ENCODE measurements at places on chromosomes 11 and 22. TPM values are rescaled to one million over a fixed set of nuclear protein-coding genes. Genes with fewer than 3 reads are reported as not detected.

DNA sequence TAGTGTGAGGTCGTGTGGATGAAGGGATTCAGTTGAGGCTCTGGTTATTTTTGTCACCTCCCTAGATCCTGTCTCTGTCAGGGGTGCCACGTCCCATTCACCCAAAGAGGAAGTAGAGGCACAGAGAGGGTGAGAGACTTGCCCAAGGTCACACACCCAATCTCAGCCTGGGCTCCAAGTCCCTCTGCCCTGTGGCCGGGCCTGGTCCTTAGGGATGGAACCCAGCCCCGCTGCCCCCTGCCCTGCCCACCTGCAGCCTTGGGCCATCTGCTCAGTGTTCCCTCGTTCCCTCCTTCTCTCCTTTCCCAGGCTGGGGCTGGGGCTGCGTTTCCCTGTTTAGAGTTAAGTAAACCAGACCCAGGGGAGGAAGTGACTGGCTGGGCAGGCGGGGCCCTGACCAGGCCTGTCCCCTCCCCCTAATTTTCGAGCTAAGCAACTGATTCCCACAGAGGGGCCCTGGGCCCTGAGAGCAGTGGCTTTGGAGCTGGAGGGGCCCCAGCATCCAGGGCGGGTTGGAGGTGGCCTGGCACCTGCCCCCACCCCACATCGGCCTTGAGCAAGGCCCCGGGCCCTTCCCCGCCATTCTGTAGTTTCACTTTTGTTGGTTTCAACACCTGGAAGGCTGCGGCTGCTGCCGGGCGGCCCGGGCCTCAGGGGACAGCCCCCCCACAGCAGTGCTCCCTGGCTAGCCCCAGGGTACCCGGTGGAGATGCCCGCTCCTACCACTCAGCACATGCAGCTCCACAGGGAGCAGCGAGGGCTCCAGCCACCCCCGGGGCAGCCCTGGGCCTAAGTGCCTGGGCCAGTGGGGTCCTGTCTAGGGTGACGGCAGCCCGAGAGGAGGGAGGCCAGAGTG, 1.5 kb downstream of the TCIRG1 start:
- DNase-seq: peak; percentile 90

The GVQW3 gene
- 6.6 TPM for total RNA-seq

GRCh38 chr11:5153574-5154431, 754 bp downstream of the OR52A1 start:
- no peak for DNase-seq

DNA sequence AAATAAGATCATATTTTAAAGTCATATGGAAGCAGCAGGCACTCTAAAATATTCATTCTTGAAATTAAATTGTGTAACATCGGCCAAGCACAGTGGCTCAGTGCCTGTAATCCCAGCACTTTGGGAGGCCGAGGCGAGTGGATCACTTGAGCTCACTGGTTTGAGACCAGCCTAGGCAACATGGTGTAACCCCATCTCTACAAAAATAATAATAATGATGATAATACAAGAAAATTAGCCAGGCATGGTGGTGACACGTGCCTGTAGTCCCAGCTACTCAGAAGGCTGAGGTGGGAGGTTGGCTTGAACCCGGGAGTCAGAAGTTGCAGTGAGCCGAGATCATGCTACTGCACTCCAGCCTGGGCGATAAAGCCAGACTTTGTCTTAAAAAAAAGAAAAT, 77.4 kb downstream of the TRIM29 start:
- DNase-seq: no peak

- DNase-seq: no peak
These were observed 35.4 kb downstream of the SLC1A2 start for GRCh38 chr11:35383953-35384352.

The MUC15 gene
- total RNA-seq: not detected

DNA sequence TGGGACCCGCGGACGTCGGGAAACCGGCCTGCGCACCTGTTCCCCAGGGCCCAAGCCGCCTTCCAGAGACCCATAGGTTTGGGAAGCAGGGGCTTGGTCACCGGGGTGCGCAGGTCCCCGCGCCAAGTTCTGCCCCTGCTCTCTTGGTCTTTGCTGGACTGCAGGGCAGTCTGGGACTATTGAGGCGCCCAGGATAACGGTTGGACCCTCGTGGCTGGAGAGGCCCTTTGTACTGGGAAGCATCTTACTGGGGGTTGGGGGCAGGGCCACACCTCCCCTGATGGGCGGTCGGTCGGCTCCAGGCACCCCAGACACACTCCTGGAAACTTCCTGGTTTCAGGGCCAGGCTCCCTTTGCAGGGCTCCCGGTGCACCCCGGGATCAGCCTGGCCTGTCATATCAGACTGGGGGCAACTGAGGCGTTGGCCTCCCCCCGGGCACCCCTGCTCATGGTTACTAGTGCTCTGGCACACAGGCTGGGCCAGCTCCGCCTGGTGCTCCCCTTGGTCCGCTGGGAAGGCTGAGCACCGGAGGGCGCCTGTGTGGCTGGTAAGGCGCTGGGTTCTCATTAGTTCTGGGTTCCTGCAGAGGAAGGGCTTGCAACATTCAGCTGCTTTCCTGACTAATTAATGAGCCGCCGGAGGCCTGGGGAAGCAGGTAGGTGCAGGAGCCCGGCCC, 1250.5 kb downstream of the BRD1 start:
- DNase-seq: peak; percentile 63

- DNase-seq: no peak
These were observed 21.0 kb downstream of the SLC22A12 start for GRCh38 chr11:64611869-64612646.

DNA sequence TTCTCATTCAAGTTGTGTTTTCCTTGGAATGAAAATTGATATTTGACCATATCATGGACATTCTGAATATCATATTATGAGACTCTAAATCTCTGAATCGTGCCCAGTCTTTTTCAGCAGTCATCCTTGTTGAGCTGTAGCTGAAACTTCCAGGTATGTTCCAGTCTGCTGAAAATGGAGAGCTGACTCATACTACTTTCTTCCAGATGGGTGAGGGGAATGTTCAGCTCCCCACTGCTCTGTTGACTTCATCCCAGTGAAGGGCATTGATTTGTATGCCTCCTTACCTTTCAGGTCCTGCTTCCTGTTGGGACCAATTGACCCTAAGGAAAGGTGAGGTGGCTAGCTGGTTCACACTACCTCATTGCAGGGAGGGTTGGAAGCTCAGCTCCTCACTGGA, 3.5 kb downstream of the OR5P2 start:
- no peak for DNase-seq

DNA sequence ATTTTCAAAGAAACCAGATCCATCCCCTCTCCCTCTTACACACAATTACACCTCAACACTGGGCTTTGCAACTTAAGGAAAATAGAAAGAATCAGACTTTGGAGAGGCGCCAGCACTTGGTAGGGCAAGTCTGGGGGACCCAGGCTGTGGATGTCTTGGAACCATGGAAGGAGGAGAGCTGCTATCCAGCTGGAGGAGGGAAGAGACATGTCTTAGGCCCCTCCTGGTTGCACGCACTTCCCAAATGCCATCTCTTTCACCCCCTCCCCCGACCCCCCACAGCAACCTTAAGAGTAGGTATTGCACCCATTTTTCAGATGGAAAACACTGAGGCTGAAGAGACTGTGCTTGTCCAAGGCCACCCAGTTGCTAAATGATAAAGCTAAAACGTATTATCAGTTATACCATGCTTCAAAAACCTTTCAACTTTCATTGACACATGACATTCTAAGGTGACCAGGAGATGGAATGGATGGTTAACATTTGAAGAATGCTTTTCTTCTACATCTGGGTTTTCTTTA, 3.9 kb downstream of the TIMP3 start:
- no peak for DNase-seq

The MLC1 gene
- 0.18 TPM for total RNA-seq

- DNase-seq: peak; percentile 82
These were observed 45.6 kb upstream of the TENM4 start for GRCh38 chr11:79486242-79486984.

DNA sequence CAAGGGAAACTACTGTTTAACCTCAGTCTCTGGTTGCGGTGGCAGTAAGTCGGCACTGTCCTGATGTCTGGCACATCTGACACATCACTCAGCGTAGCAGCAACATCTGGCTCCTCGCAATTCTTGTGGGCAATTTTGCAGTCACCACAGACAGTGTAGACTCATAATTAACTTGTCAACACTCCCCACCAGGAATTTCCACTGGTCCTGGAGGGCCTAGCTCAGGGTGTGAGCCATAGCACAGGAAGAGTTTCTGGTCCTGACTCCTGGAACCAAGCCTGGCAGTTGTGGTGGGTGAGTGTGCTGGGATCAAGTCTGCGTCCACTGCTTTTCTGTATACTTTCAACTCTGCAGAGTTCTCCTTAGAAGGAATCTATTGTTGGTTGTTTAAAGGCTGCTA, 209.7 kb downstream of the SNX19 start:
- DNase-seq: peak; percentile 15

The C11orf52 gene
- 3.7 TPM for total RNA-seq

The UBXN1 gene
- 101 TPM for total RNA-seq

DNA sequence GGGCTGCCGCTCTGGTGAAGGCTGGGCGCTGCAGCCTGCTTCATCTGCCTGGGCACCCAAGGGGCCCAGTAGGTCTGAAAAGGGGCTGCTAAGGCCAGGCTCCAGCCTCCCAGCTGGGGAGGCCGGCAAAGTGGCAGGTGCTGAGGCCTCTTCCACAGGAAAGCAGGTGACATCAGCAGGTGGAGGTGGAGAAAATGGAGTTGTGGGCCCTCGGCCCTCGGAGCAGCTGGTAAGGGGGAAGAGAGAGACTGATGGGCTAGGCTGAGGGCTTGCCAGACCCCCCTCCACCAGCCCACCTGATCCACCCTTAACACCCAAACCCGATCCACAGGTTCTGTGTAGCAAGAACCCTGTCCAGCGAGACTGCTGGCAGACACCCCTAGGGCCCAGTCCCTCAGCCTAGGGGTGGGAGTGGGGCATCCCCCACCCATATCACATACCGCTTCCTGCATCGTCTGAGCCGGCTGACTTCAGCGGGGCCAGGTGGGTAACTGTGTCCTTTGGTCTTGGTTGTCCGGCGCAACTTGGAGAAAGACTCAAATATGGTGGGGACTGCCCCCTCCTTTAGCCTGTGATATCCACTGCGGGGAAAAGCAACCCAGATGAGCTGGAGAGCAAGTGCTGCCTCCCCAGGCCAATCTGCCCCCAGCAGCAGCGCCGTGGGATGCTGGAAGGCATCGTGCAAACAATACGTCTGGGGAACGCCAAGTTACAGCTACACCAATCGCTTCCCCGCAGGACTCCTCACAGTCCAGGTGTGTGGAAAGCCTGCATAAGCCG, 1.5 kb downstream of the THAP7 start:
- DNase-seq: no peak

DNA sequence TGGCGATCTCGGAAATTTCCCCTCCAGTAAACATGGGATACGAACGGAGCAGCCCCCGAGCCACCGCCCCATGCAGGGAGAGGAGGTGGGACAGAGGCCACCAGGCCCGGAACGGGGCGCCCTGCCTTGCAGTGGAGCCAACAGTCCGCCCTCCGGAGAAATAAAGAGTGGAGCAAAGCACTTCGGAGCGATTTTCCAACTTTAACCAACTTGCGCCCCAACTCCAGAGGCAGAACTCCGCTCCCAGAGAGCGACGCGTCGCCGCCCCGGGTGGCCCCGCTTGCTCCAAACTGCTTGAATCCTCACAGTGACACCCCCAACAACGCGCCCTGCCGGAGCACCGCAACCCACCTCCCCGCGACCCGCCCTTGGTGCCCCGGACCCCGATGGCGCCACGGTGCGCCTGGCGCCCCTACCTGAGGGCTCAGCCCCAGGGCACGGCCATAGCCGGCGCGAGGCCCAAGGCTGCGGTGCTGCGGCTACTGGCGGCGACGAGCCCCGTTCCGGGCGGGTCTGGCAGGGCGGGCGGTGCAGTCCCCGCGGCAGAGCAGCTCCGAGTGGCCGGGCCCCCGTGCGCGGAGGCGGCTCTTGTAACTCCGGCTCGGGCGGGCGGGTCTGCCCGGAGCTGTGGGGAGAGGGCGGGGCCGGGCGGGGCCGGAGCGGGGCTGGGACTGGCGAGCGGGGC, at the start of gene AHNAK:
Gene AHNAK (minus strand): TSS at position 563 of the 685 bp plus-strand sequence. CDS start 10,708 bp downstream, outside the sequence.
- DNase-seq: peak; percentile 90

DNA sequence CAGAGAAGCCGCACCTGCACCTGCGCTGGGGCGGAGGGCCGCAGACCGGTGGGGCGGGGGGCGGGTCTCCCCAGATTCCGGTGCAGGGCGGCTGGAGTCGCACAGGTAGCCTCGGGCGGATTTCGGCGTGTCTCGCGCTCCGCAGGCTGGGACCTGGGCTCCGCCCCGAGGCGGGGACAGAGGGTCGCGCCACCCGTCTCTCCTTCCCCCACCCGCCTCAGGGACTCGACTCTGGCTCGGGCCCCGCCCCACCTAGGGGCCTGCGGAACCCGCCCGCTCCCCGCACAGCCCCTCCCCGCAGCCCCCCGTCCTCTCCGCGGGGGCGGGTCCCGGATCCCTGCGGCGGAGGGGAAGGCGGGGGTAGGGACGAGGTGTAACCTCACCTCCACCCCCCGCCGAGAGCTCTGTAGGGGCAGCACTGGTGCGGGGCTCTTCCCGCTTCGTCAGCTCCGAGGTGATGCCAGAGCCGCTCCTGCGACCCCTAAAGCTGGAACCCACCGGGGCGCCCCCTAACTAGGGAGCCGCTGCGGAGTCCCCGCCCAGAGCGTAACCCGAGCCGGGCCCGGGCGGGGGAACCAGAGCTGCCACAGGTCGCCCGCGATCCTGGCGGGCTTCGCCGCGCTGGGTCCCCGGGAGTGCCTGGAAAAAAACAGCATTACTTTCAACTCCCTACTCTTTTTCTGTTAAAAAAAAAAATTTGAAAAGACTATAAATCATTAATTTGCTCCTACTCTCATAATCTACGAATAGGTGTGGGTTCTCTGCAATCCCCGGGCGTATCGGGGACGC, at the start of gene SLC29A2:
Gene SLC29A2 (minus strand): TSS at position 134 of the 789 bp plus-strand sequence. CDS start 169 bp downstream, outside the sequence.
- DNase-seq: peak; percentile 97

- DNase-seq: no peak
These were observed 335 bp downstream of the TMEM138 start for GRCh38 chr11:61362542-61362875.

The PTPN5 gene
- total RNA-seq: 27.6 TPM

DNA sequence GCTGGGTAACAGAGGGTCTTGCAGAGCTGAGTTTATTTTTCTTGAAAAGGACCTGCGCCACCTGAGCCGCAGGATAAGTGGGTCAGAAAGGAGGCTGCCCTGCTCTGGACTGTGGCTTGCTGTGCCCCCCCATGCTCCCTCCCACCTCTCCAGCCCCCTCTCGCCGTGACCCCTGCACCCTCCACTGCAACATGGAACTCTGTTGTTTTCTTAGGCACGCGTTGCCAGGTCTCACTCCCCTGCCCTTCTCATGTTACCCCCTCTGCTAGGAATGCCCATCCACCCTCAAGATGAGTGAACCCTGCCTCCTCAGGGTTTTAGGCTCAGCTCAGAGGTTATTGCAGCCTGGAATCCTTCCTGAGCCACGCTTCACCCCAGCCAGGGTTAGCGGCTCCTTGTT, 10.8 kb downstream of the ETS1 start:
- no peak for DNase-seq

- no peak for DNase-seq
These were observed 855.6 kb downstream of the KCNA4 start for GRCh38 chr11:29161191-29161590.

GRCh38 chr11:111906680-111907079, 4.9 kb downstream of the CRYAB start:
- no peak for DNase-seq

DNA sequence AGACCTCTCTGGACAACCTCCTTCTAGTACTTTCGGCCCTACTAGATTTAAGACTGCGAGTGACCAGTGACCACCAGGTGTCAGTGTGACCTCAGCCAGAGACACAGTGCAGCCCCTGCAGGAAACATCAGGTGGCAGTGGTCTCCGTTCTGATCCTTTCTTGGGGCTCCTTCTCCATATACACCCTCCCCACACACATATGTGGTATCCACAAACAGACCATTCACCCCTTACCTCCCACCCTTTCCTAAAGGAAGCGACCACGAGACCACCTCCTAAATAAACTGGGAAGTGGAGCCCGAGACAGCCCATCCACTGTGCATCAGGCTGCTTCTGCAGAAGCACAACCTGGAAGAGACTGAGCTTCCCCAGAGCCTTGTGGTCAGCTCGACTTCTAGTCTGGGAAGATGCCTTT, 38.5 kb upstream of the CYP2D6 start:
- DNase-seq: peak; percentile 95

Measured in endodermal cell (in vitro differentiated cells).